ENCODE measurements at places on chromosomes 3 and 15.
A peak's percentile ranks its signal among the peaks of the same experiment; 100 is the strongest.

DNA sequence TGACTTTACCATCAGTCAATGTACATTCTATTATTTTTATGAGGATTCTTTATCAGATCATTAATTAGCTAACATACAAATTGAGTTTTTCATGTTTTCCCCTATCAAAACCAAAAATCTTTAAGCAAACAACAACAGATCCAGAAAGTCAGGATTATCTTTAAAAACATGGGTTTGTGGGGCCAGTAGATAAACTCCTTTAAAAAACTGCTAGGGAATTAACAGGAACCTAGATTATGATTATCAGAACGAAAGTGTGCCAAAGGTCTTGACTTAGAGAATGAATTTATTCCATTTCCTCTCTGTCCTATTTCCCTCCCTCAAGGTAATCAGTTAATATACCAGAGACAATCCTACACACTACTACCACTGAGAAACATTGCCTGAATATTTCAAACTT lies 13.2 kb upstream of the CCDC13 start:
- no peak for DNase-seq

- no peak for DNase-seq
These were observed 173.1 kb upstream of the CHRNA7 start for GRCh38 chr15:31857194-31857593.

DNA sequence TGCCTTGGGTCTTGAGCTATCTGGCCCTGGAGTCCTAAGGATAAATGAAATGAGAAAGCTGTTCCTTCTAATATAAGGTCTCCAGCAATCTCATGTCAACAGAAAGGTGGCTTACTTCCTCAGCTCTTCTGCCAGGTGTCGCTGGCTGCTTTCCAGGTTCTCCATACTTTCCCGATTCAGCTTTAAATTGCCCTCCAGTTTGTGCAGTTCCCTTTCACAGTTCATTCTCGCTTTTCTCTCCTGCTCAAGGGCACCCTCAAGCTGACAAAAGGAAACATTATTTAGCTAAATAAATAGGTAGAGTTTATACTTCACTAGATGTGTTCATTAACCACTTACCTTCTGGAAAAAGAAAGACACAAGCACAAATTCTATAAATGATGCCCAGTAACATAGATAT lies 73.0 kb downstream of the MYH15 start:
- DNase-seq = no peak

DNA sequence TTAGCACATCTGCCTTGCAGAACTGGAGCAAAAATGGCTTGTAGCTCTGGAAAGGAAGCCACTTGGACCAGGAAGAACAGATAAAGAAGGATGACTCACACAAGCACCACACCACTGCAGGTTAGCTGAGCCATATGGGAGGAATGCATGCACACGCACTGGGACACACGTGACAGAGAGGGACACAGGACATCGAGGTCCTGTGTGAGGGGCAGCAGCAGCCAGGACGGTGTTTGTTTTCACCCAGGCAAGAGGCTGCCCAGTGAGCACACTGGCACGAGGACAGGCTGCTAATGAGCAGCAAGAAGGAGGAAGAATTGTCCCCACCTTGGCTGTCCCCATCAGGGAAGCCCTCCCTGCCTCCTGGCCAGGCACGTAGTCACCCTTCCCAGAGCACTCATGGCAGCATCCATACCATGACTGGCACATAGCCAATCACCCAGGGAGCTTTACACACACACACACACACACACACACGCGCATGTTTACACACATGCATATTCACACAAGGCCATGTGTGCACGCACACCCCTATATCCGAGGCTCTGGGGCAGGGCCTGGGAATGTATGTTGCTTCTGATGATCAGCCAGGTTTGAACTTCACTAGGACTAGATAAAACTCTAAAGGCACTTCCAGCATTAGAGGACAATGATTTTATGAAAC lies 24.0 kb upstream of the SPTBN5 start:
- peak; percentile 54 for DNase-seq

GRCh38 chr3:191425322-191425734 lies 35.6 kb upstream of the PYDC2 start:
- DNase-seq = no peak

GRCh38 chr3:34483311-34483887 lies 685.0 kb downstream of the PDCD6IP start:
- no peak for DNase-seq

GRCh38 chr3:38583688-38584087 lies 65.8 kb downstream of the SCN5A start:
- DNase-seq = no peak

Data from HS-5 (cell line).